ENCODE measurements at places on chromosomes 2 and 18.

GRCh38 chr2:112831513-112831845, 5.1 kb downstream of the IL1B start:
- no peak for DNase-seq

- DNase-seq = no peak
Observed at GRCh38 chr2:172088245-172089004, 3.1 kb downstream of the DLX1 start.

GRCh38 chr2:128473175-128474035, 154.7 kb upstream of the HS6ST1 start:
- no peak for DNase-seq

DNA sequence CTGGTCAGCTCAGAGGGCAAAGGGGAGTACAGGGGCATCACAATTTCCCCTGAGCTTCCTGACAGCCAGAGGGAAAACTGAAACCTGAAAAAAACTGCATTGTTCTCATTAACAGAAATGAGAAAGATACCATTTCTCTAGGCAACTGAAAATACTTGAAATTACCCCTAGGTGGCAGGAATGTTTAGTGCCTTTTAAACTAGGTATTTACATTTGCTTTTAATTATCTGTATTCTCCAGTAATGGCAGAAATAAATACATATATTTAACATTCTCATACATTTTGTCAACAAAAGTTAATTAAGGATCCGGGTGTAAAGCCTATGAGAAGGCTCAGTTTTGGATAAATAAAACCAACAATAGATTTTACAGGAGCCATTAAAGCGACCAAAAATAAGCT, 34.5 kb downstream of the RPL31 start:
- no peak for DNase-seq

GRCh38 chr2:219520079-219520478, 5.8 kb downstream of the ASIC4 start:
- no peak for DNase-seq

DNA sequence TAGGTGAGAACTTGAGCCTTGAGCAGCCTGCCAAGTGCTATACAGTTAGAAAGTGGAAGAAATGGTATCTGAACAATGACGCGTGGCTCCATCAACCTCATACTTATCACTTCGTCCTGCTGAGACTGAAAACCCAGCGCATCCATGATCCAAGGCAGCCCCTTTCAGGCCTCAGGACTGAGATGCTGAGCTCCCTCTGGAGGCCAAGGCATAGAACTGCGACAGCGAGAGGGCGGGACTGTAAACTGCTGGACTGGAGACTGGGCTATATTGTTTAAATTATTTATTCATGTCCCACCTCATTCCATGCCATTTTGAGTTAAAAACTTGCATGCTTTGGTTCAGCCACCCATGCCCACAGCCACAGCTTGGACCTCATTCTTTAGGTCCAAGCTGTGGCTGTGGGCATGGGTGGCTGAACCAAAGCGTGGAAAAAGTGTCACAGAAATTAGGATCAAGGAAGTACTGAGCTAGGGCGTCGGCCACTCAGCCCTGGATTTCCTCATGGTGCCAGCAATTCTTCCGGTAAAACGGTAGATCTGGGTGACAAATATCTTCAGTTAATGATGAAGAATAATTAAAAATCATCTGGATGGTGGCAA, 195.5 kb downstream of the L3MBTL4 start:
- DNase-seq = peak; percentile 3

GRCh38 chr2:103898561-103898960, 955.4 kb upstream of the POU3F3 start:
- no peak for DNase-seq

DNA sequence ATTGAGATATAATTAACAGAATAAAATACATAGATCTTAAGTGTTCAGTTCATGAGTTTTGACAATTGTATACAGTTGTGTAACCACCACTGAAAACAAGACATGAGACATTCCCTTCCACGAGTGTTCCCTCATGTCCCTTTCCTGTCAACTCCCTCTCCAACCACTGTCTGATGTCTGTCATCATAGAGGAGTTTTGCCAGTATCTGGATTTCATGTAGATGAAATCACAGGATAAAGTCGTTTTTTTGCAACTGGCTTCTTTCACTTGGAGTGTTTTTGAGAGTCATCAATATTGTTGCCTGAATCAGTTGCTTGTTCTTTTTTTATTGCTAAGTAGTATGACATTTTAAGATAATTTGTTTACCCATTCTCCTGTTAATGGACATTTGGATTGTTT, 52.7 kb downstream of the RBMS1 start:
- no peak for DNase-seq

DNA sequence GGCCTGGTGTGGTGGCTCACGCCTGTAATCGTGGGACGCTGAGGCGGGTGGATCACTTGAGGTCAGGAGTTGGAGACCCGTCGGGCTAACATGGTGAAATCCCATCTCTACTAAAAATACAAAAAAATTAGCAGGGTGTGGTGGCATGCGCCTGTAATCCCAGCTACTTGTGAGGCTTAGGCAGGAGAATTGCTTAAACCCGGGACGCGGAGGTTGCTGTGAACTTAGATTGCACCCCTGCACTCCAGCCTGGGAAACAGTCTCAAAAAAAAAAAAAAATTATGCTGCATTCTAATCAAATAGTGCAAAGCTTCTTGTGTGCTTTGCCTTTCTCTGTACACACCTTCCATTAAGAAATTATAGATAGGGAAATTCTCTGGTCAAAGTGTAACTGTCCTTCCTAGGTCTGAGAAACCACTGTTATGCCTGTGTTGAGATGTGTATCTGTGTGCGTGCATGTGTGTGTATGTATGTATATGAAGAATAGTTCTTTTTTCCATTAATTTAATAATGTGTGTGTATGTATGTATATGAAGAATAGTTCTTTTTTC, 2.5 kb downstream of the CD28 start:
- no peak for DNase-seq

DNA sequence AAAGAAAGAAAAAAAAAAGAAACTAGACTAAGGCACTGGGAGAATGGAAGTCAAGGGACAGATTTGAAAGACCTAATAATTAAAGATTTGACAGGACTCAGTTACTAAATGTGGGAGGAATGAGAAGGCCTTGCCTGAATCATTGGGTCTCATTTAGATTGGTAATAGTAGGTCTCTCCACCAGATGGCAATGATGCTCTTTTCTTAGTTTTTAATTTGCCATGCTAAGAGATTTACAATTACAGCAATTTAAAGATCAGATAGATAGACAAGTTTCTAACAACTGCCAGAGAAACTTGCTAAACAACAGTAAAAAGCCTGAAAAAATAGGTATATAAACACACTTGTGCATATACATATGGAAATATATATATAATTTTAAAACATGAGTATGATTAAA, 153.0 kb downstream of the TMEM247 start:
- peak; percentile 30 for DNase-seq

DNA sequence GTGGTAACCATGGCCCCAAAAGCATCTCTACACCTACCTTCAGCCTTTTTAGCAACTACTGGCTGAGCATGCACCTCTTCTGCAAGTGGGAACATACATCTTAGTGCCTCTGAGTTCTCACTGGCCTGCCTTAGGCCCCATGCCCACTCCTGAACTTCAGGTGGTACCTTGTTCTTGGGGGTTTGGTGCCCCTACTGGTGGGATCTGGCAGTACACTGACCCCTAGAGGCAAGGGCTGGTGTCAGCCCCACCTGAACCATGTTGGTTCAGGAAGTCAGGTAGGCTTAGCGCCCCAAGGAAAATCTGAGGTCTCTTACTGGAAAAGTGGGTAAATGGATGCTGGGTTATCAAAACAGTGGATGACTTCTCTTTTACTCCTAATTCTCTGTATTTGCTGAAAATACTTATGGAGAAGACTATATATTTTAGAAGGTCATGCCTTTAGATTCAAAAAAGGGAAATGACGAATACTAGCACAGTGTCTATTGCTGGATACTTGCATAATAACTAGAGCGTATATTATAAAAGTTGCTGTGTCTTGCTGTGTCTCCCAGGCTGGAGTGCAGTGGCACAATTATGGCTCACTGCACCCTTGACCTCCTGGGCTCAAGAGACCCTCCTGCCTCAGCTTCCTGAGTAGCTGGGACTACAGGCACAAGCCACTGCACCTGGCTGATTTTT, 84.6 kb downstream of the RAB31 start:
- DNase-seq = peak; percentile 72

GRCh38 chr2:20415511-20415918, 31.4 kb upstream of the RHOB start:
- no peak for DNase-seq

GRCh38 chr2:190718652-190719526, 70.0 kb downstream of the NAB1 start:
- no peak for DNase-seq

GRCh38 chr2:191757208-191757607, 79.3 kb downstream of the NABP1 start:
- DNase-seq = no peak

- DNase-seq = peak; percentile 75
Observed at GRCh38 chr2:187499941-187500532, 52.0 kb upstream of the CALCRL start.

- no peak for DNase-seq
Observed at GRCh38 chr2:126714191-126714965, 58.4 kb downstream of the GYPC start.

DNA sequence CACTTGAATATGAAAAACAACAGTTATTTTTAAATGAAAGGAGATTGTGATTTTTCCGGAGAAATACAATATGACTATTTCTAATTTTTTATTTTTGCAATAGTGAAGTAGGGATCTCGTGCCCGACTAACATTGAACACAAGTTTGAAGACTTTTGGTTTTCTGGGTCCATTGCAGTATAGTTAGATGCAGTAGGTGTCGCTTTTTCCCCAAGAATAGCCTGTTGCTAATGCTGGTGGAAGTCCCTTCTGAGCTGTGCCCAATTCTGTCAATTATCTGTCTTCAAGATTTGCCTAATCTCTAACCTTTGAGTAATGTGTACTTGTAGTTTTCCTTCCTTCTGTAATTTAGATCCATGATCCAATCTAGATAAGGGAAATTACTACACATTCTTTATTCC, 36.5 kb downstream of the SEMA4F start:
- peak; percentile 12 for DNase-seq

DNA sequence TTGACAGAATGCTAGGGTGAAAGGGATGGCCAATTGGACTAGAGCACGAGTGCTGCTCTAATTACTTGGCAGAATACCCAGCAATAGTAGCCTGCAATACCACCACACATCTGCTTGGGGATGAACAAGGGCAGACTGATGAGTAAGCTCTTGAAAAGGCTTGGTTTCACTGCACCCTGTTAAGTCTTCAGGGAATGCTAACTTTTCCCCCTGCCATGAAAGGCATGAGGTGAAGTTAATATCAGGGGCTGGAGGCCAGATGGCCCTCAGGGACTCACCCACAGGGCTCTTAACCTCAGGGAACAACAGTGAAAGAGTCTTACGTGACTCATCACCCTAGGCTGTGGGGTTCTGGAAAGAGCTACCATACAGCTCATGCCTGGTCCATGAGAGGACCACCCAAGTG, 51.7 kb upstream of the MYL1 start:
- no peak for DNase-seq

DNA sequence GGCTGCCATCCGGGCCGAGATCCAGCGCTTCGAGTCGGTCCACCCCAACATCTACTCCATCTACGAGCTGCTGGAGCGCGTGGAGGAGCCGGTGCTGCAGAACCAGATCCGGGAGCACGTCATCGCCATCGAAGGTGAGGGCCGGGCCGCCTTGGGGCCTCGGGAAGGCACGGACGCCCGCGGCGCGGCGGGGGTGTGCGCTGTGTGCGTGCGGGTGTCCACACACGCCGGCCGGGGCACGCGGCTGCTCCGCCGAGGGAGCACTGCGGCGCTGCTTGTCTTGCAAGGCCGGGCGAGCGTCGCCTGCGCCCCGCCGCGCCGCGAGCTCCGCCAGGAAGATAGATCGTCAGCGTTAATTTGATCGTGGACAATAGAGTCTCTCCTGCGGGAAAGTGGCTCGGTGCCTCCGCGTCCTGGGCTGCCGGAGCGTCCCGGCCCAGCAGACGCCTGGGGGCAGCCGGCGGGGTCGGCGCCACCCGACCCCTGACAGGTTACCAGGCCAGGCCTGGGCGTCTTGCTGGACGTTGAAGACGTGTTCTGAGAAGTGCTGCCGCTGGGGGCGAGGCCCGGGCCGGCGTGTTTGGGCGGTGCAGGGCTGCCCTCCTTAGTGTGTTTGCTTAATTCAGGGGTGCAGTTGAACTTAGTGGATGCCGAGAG, 1.0 kb downstream of the AGAP1 start:
- DNase-seq = no peak

DNA sequence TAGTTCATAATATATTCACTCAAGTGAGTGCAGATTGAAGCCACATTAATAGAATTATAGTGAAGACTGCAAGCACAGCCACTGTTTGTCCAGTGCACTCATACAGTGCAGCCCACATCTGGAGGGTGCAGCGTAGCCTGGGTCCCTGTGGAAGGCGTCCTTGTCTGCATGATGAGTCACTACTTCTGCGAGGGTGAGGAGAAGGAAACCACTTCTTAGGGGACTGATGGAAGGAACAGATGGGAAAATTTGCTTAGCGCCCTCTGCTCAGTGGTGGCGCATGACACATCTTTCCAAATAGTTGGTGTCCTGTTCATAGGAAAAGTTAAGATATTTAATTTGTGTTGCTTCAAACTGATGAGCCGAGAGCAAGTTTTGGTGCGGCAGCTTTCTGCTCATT, 330.4 kb upstream of the SMIM21 start:
- no peak for DNase-seq

GRCh38 chr2:42513252-42513918, 19.6 kb upstream of the KCNG3 start:
- DNase-seq = no peak

DNA sequence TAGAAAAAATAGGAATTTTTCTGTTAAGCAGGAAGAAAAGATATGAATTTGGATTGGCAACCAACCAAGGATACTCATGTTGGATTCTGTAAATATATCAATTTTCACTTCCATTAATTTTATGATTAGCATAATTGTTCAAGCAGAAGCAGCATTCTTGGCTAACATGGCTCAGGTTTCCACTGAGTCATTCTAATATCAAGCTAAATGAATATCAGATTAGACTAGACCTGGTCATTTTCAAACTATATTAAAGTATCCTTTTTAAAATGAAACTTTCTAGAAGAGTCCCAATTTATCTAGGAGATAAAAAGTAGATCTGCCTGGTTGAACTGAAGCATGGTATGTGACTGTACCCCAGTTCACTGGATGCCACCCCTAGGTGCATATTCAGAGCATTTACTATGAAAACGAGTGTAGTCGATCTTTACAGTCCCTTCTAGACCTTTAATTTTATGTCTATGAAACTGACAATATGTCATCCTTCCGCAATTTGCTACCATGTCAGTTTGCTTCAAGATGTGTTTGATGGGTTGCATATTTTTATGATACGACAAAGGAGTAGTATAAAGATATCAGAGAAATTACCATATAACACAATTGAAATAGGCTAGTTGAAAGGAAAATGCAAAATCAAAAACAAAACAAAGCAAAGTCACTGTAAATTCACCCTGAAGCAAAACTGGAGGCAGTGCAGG, 704.9 kb downstream of the ERBB4 start:
- DNase-seq = no peak

GRCh38 chr18:2459886-2460285, 111.4 kb downstream of the METTL4 start:
- no peak for DNase-seq

GRCh38 chr2:238565031-238565430, 138.3 kb downstream of the ASB1 start:
- DNase-seq = no peak

GRCh38 chr2:106034325-106034724, 159.8 kb downstream of the UXS1 start:
- DNase-seq = no peak

GRCh38 chr2:120880381-120880780, 144.7 kb downstream of the GLI2 start:
- DNase-seq = no peak
